ENCODE measurements at places on chromosomes 11 and 22. TPM values are rescaled to one million over a fixed set of nuclear protein-coding genes. Genes with fewer than 3 reads are reported as not detected.
A peak's percentile ranks its signal among the peaks of the same experiment; 100 is the strongest.

The FDX1 gene
- 12.5 TPM for total RNA-seq

DNA sequence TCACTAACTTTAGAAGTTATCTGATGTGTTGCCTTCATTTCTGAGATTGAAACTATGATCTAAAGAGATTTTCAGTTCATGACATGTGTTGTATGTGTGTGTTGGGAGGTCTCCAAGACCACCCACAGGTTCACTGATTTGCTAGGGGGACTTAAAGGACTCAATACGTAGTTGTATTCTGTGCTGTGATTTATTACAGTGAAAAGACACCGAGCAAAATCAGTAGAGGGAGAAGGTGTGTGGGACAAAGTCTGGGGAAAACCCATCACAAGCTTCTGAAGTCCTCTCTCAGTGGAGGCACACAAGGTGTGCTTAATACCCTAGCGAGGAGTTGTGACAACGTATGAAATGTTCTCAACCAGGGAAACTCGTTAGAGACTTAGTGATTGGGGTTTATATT lies 35.6 kb downstream of the RNF169 start:
- DNase-seq: no peak

The RTN4RL2 gene
- total RNA-seq: 2.8 TPM

DNA sequence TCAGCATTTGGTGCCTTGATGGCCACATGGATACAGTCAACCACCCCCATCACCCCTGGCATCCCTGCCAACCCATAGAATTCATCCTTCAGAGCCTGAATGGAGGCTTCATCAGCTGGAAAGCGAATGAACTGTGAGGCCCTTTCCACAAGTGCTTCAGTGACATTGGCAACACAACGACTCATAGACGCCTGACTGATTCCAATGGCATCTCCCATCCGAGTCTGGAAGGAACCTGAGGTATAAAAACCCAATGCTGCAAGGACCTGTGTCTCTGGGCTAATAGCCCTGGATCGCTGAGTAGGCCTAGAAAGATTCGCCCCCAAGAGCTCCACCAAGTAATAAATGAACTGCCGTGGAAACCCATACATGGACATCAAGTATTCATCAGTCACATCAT lies 1.3 kb downstream of the HARBI1 start:
- no peak for DNase-seq

The FAM118A gene
- total RNA-seq: 22.2 TPM

- DNase-seq: no peak
Observed at GRCh38 chr11:99676292-99676691, 655.5 kb downstream of the CNTN5 start.

DNA sequence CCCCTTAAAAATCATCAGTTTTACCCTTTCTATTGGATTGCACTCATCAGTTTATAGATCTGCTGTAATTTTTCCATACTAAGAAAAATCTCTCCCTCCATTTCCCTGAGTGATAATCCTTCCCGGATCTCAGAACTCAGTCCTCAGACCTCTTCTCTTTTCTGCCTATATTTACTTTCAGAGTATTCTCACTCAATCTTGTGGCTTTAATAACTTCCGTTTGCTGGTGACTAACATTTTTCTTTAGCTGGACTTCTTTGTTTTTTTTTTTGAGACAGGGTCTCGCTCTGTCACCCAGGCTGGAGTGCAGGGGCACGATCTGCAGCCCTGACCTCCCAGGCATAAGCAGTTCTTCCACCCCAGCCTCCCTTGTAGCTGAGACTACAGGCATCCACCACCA lies 10.4 kb downstream of the ATXN10 start:
- no peak for DNase-seq

The TMEM86A gene
- total RNA-seq: 6.1 TPM

The PLEKHB1 gene
- 0.58 TPM for total RNA-seq

The GRM5 gene
- 0.22 TPM for total RNA-seq

- DNase-seq: no peak
Observed at GRCh38 chr22:41092847-41093411, 537 bp downstream of the EP300 start.

The RNF121 gene
- total RNA-seq: 27.2 TPM

GRCh38 chr11:65899356-65900124 lies 648 bp downstream of the FOSL1 start:
- DNase-seq: peak; percentile 97

- no peak for DNase-seq
Observed at GRCh38 chr11:3723014-3723708, 52.0 kb upstream of the CHRNA10 start.

The NELL1 gene
- not detected for total RNA-seq

- no peak for DNase-seq
Observed at GRCh38 chr11:62560566-62561103, 13.1 kb downstream of the EEF1G start.

DNA sequence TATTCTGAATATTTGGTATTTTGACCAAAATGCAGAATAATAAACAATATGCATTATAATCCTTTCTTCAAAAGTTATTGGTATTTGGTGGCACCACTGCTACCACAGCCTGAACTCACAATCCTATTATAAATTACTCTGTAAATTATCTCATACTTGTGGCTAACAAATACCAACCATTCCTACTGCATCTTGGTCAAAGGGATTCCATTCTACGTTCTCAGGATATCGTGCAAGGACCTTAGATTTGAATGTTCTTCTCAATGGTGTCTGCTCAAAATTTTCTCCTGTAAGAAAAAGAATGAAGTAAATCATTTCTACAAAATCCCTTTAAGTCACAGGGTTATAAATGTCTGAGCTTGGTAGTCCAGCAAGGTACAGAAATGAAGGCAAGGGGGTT lies 58.7 kb downstream of the DENND5A start:
- no peak for DNase-seq

The BLID gene
- 0.67 TPM for total RNA-seq

- no peak for DNase-seq
Observed at GRCh38 chr11:4626207-4627099, 10.8 kb upstream of the OR51D1 start.

DNA sequence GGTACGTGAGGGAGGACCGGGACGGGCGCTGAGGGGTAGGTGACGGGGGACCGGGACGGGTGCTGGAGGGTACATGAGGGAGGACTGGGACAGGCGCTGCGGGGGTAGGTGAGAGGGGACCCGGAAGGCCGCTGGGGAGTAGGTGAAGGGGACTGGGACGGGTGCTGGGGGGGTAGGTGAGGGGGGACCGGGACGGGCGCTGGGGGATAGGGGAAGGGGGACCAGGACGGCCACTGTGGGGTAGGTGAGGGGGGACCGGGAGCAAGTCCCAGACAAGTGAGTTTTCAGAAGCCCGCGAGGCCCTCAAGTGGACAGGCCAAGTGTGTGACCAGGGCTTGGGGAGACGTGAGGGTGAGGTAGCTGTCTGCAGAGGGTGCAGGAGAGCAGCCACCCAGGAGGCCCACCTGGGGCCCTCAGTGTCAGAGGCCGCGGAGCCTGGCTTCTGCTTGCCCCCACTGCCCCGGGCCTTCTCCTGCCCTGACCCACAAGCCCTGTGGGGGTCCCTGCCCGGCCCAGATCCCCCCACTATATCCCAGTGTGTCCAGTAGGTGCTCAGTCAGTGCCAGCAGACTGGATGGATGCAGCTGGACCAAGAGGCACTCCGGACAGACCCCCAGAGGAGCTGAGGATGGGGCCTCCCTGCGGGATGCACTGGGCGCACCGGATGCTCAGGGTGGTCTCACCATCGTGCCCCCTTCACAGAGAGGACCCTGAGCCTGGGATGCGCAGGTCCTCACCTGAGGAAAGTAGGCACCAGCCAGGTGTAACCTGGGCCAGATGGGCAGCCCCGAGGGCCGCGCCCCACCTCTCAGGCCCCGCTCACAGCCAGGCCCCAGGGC lies 44.2 kb upstream of the TH start:
- peak; percentile 74 for DNase-seq

GRCh38 chr11:67410984-67411784 lies 4.3 kb upstream of the CARNS1 start:
- DNase-seq: no peak

DNA sequence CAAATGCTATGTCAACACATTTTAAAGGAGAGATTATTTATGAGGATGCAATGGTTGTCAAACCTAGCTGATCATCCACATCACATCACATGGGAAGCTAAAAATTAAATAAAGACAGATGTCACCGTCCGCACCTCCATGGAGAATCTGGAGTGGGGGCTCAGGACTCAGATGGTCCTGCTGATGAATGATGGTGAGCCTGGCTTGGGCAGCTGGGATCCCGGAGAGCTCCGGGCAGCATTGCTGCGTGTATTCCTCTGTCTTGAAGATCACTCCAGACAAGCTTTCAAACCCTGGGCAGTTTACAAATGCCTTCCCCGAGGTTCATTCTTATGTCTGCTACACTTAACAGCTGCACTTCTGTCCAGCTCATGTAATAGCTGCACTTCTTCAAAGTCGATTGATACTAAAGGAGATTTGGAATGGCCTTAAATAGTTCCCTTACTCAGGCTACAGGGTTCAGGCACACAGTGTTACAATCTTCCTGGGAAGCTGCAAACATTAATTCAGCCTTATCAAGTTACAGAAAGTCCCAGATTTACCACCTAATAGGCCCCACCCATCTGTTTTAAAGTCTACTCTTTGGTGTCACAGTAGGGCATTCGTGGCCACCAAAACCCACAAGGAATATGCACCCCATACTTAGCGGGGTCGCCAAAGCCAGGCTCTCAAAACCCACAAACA lies 34.7 kb upstream of the CSNK2A3 start:
- no peak for DNase-seq

DNA sequence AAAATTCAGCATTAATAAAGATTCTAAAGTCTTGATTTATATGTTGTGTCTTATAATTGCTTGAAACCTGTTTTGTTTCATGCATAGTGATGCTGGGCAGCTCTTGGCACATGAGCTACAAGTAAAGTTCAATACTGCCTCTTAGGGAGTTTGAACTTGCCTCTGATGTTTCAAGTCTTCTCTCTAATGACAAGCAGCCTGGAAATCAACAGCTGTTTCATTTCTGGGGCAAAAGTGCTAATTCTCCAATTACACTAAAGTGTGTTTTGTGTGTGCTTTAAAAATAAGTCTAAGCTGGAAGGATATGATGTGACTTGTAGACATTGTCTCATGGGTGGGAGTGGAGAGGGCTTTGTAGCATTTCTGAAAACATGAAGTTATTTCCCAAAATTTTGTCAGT lies 23.7 kb upstream of the SESN3 start:
- DNase-seq: no peak

DNA sequence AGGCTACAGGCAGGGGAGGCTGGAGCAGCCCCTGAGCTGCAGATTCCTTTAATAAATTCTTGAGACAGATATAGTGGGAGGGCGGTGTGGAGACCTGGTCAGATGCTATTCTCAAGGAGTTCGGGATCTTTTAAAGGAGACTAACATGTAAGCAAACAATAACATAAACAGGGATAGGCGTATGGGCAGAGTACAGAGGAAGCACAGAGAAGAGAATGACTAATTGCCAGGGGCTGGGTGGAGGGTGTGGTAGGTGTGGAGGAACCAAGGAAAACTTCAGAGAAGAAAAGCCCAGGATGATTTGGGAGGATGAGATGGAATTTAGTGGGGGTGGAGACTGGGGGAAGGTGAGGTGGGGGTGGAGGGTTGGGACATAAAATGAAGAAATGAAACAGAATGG lies 9.7 kb upstream of the HEPHL1 start:
- DNase-seq: no peak

GRCh38 chr11:108538022-108538424 lies 39.8 kb upstream of the POGLUT3 start:
- no peak for DNase-seq

All from mesenteric fat pad (tissue), 1 donor.